ENCODE measurements at places on chromosomes 3 and 15. TPM values are rescaled to one million over a fixed set of nuclear protein-coding genes. Genes with fewer than 3 reads are reported as not detected.

Gene NFKBIZ
- total RNA-seq, result 45.3 TPM

Gene CA12
- total RNA-seq, result not detected

Gene CPA3
- total RNA-seq, result not detected

Gene GOLGA6L7
- total RNA-seq, result not detected

Gene TMEM62
- total RNA-seq, result 20.4 TPM

DNA sequence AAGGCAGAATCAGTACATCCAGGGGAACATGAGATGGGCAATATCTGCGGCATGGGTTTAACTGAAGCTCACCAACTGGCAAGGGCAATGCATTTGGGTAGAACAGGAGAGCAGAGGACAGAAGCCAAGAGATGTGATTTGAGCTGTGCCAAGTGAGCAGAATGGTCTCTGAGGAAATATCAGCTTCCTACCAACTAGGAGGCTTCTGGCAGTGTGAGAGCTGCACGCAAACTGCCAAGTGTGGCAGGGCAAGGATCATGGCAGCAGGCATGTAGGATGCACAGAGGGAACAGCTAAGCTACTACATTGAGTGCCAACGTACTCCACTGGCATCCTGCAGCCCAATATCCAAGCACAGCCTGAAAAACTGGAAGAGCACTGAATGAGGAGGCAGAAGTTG is 1036.5 kb downstream of the TUSC7 start:
- no peak overlapping the region for H3K4me3 ChIP-seq
- DNase-seq, result no peak
- no peaks in the 10 kb centered on the region for H3K4me1 ChIP-seq

DNA sequence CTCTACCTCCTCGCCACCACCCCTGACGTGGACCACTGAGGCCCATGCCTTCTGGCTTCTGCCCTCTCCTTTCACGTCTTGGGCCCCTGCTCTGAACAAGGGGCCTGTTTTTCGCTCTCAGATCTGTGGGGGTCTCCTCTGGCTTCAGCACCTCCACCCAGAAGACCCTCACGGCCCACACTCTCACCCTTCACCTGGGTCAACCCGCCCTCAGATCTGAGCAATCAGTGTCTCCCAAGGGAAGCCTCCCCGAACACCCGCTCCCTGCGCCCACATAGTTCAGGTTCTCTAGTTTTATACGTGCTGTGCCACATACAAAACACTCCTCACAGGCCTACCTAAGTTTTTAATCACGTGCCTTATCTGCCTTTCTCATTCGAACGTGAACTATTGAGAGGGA is 48.2 kb upstream of the SMAD6 start:
- no peak overlapping the region for H3K4me3 ChIP-seq
- H3K36me3 ChIP-seq, result no peaks in the 10 kb centered on the region
- DNase-seq, result no peak
- peaks cover 7% of the 10 kb centered on the region for H3K27me3 ChIP-seq
- peaks cover 11% of the 10 kb centered on the region for H3K4me1 ChIP-seq
- H3K27ac ChIP-seq, result peak overlapping the region; percentile 4

GRCh38 chr3:11600501-11601282 is 43.0 kb downstream of the VGLL4 start:
- H3K27me3 ChIP-seq, result no peaks in the 10 kb centered on the region
- DNase-seq, result no peak

DNA sequence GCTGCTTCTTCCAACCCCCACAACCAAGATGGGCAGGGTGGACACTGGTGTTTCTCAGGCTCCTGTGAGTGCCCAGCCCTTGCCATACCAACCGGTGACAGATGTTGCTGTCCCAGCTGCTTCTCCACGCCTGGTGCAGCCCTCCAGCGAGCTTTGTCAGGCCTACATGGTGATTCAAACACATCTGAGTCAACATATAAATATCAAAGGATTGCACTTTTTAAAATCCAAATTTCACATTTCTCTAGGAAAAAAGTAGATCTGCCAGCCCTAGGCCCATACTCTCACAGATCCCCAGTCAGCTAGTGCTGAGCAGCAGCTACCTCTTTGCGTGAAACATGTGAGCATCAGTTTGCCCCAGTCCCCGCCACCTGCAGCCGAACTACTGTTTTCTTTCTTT is 52.7 kb downstream of the RPN1 start:
- no peak for DNase-seq
- H3K27ac ChIP-seq, result no peak overlapping the region
- H3K4me3 ChIP-seq, result no peak overlapping the region
- peaks cover 15% of the 10 kb centered on the region for H3K4me1 ChIP-seq
- H3K36me3 ChIP-seq, result no peaks in the 10 kb centered on the region

GRCh38 chr15:47711655-47712054 is 5.7 kb upstream of the SEMA6D start:
- DNase-seq, result no peak
- H3K4me1 ChIP-seq, result no peaks in the 10 kb centered on the region
- no peaks in the 10 kb centered on the region for H3K36me3 ChIP-seq
- H3K27me3 ChIP-seq, result peaks cover 10% of the 10 kb centered on the region
- H3K4me3 ChIP-seq, result no peak overlapping the region

- no peaks in the 10 kb centered on the region for H3K4me1 ChIP-seq
- no peak overlapping the region for H3K27ac ChIP-seq
- DNase-seq, result no peak
These were observed 35.3 kb downstream of the SQOR start for GRCh38 chr15:45670091-45670490.

GRCh38 chr3:181752202-181752671 is 40.5 kb downstream of the SOX2 start:
- no peak for DNase-seq
- H3K27me3 ChIP-seq, result peaks cover 5% of the 10 kb centered on the region
- no peak overlapping the region for H3K27ac ChIP-seq
- no peaks in the 10 kb centered on the region for H3K4me1 ChIP-seq
- H3K4me3 ChIP-seq, result no peak overlapping the region

DNA sequence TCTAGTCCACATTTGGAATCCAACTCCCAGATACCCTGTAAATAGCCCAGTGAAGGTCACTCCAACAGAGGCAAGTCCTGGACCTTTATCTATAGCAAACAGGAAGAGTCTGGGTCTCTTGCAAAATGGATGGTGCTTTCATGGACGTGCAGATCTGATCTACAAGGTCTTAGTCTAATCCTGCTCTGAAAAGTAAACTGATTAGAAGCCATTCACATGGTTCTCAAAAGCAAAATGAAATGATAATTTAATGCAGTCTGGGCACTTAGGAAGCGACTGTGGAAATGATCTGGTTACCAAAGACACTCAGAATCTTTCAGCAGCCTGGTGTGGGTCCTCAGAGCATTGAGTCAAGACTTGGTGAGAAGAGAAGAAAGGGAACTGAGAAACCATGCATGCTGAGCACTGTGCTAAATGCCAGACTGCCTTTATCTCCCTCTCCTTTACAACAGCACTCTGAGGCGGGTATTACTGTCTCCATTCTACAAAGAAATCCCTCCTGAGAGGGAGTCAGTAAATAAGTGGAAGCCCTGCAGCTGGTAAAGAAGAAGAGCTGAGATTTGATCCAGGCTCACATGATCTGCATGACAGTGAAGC is 29.0 kb downstream of the AQP9 start:
- H3K4me3 ChIP-seq, result no peak overlapping the region
- H3K27me3 ChIP-seq, result peaks cover 19% of the 10 kb centered on the region
- no peak overlapping the region for H3K27ac ChIP-seq
- H3K36me3 ChIP-seq, result no peaks in the 10 kb centered on the region

- peaks cover 3% of the 10 kb centered on the region for H3K27me3 ChIP-seq
- no peak overlapping the region for H3K27ac ChIP-seq
- H3K4me1 ChIP-seq, result no peaks in the 10 kb centered on the region
- no peaks in the 10 kb centered on the region for H3K36me3 ChIP-seq
These were observed 174.2 kb downstream of the NR1D2 start for GRCh38 chr3:24119321-24119751.

DNA sequence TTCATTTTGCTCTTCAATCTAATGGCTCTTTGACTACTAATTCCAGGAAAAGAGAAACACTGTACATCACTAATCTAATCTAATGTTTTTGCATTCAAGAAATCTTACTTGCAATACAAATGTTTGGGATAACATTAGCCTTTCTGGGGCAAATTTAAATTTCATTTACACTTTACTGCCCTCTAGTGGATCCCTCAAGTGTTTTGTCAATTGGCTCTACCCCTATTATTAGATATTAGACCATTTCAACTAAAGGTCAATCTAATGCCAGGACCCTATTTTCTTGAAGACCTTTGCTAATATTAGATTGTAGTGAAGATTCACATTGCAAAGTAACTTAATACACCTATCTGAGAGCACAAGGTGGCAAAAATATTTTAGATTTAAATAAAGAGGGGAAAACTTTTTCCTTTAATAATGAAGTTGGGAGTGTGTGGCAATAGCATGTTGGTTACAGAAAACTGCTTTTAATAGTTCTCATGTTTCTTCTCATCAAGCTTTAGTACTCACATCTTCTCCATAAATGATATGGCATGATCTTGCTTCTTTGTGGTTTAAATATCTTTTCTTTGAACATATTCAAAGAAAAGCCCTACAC is 5.0 kb downstream of the C2CD4A start:
- H3K27me3 ChIP-seq, result peaks cover 27% of the 10 kb centered on the region
- peaks cover 12% of the 10 kb centered on the region for H3K4me1 ChIP-seq
- H3K36me3 ChIP-seq, result no peaks in the 10 kb centered on the region
- no peak overlapping the region for H3K27ac ChIP-seq
- no peak overlapping the region for H3K4me3 ChIP-seq
- DNase-seq, result no peak

Data from activated CD8-positive, alpha-beta T cell treated with anti-CD3 and anti-CD28 coated beads, Interleukin-2, amount 10 ng/mL, durations not matched to agents 7 days and 5 days (primary cell).